ENCODE measurements at places on chromosomes 7 and 10.
A peak's percentile ranks its signal among the peaks of the same experiment; 100 is the strongest.

DNA sequence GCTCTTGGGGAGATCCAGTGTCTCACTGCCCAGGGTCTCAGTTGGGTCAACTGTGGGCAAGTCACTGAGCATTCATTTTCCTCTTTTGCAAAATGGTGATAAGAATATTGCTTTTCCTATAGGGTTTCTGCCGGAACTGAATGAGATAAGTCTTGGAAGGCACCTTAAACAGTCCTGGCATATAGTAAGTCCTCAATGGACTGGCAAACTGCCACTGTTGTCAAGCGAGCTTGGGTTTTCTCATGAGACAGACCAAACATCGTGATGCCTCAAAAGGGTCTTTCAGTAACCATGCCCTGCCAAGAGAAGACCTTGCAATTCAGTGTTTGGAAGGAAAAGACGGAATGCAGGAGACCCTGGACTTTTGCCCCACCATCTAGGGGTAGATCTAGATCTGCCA is 251.5 kb downstream of the WDR11 start:
- no peak for DNase-seq

- DNase-seq = no peak
These were observed 81.9 kb upstream of the C1GALT1 start for GRCh38 chr7:7100432-7100849.

DNA sequence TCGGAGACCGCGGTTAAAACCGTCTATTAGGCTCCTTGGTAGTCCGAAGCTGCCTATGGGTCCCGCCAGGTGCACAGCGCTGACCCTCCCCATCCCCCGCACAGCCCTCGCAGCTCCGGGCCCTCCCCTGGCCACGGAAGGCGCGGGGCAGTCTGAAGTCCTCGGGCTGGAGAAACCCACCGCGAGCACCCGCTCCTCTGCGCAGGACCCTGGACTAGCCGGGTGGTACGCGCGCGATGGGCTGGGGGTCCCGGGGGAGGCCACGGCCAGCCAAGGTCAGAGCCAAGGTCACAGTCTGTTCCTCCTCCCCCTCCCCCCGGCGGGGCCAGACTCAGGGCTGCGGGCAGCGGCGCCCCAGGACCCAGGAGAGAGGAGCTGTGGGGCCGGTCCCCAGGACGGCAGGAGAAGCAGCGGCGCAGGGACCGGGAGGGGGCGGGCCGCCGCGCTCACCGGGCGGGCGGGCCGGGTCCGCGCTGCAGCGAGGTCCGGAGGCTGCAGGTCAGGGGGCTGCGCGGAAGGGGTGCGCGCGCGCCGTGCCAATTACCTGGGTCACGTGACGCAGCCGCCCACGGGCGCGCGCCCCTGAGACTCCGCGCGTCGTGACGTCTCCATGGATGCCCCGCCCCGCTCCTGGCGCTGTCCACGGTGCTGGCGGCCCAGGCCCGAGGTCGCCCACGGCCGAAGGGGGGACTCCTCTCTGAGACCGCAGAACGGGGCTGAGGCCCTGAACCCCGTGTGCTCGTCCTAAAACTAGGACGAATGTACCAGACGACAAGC is at the start of gene OGDHL:
TSS of gene OGDHL (minus strand) at position 535 of the 777 bp plus-strand sequence. CDS start 3,731 bp downstream, outside the sequence.
- DNase-seq = peak; percentile 39

GRCh38 chr7:105098863-105099515 is 85.0 kb downstream of the KMT2E start:
- DNase-seq = no peak

DNA sequence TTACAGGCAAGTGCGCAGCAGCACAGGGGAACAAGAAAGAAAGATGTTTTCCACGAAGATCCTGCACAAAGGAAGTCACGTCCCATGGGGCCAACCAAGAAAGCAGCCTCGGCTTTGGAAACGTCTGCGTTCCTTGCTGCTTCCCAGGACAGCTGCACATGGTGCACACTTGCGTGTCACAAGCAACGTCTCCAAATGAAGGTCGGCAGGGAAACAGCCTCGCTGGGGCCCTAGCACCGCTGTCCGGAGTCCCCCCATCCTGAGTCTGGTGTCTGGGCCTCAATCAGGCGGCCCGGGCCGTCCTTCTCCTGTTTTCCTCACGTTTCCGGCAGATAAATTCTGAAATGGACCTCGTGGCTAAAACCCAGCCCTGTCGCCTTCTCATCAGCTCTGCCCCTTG is 206.2 kb downstream of the DIP2C start:
- DNase-seq = no peak

Data from stimulated activated CD4-positive, alpha-beta T cell treated with anti-CD3 and anti-CD28 coated beads, Interleukin-15, amount 100 ng/mL, for 1 hour (primary cell).